Stimulated activated CD8-positive, alpha-beta memory T cell treated with anti-CD3 and anti-CD28 coated beads, Interleukin-4, amount 100 ng/mL, for 1 hour (primary cell): ENCODE measurements at places on chromosomes 1 and 21.

GRCh38 chr1:166971252-166971651, 4.1 kb downstream of the ILDR2 start:
- DNase-seq: no peak

- no peak for DNase-seq
Observed at GRCh38 chr1:179253286-179253972, 24.0 kb upstream of the ABL2 start.

- no peak for DNase-seq
Observed at GRCh38 chr1:228365271-228366061, 41.2 kb downstream of the TRIM11 start.

DNA sequence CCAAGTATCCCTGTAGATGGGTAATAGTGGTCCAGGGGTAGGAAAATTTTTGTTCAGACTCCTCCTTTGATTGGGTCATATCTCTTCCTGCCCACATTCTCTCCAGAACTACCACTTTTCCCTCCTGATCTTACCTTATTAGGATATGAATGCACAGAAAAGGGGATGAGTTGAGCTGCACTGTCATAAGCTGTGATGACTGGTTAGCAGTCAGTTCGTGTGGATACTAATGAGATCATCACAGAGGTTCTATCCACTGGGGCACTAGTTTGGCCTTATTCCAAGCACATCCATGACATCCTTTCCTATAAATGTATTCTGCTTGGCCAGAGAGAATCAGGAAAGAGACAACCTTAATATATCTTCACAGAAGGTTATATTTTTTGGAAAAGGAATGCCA, 22.1 kb upstream of the TBX15 start:
- no peak for DNase-seq

DNA sequence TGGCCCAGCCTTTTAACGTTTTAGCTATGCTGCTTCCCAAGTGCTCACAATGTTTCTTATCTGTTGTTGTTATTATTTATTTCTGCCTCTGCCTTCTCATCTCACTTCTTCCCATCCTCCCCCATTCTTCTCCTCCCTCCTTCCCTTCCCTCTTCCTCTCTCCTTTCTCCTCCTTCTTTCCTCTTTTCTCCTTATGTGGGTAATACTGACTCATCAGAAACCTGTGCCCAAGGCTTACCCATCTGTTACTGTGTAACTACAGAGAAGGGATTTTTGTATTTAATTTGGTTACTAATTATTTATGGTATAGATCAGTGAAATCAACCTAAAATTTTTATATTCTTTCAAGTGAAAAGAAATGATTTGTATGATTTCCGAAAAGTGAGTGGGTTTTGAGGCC, 120.3 kb downstream of the KCNK2 start:
- no peak for DNase-seq

GRCh38 chr1:197521118-197521739, 253.2 kb downstream of the CRB1 start:
- DNase-seq: no peak

DNA sequence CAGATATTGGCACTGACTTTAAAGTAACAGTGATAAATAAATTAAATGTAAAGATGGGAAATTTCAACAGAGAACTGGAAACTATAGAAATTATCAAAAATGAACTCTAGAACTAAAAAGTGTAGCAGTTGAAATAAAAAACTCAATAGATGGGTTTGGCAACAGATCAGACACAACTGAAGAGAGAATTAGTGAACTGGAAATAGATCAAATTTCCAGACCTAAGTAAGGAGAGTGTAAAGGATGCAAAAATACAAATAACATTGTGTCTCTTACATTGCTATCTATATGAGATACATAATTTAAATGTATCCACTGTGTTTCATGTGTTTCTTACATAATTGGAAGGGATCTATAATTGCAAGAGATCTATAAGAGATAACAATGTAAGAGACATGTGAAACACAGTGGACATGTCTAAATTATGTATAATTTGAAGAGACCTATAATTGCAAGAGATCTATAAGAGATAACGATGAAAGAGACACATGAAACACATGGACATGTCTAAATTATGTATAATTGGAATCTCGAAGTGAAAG, 32.1 kb upstream of the ZNF362 start:
- no peak for DNase-seq

DNA sequence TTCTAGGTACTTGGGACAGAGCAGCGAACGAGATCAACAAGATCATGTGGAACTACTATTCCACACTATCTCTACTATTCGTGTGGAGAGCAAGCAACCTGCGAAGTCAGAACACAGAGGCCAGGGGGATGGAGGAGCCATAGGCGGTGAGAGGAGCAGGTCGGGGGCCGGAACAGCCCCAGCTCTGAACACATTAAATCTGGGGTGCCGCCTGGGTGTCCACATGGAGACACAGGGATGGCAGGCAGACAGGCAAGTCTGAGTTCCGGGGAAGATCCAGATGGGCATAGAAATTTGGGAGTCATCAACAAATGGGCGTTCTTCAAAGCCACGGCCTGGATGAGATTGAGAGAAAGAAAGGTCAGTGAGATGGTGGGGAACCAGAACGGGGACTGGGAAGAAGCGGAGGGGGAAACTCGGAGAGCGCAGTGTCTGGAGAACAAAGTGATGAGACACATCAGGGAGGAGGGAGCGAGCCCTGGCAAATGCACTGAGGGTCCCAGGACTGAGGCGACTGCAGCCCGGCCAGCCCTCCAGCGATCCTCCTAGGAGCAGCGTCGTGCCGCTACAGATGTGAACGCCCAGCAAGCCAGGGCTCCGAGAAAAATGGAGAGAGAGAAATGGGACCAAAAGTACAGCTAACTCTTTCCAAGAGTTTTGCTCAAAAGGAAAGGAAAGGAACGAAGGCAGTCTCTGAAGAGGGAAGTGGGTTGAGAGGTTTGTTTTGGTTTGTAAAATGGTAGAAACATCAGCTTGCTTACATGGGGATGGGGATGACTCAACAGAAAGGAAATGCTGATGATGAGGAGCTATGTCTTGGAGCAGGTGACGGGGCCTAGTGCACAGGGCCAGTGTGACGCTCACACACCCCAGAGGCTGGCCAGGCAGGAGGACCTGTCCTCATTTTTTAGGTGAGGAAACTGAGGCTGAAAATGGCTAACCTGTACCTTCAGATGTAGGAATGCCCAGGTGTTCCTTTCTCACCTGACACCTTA, 84.5 kb downstream of the GLIS1 start:
- DNase-seq: no peak

- no peak for DNase-seq
Observed at GRCh38 chr1:247647864-247648263, 31.7 kb downstream of the OR13G1 start.

DNA sequence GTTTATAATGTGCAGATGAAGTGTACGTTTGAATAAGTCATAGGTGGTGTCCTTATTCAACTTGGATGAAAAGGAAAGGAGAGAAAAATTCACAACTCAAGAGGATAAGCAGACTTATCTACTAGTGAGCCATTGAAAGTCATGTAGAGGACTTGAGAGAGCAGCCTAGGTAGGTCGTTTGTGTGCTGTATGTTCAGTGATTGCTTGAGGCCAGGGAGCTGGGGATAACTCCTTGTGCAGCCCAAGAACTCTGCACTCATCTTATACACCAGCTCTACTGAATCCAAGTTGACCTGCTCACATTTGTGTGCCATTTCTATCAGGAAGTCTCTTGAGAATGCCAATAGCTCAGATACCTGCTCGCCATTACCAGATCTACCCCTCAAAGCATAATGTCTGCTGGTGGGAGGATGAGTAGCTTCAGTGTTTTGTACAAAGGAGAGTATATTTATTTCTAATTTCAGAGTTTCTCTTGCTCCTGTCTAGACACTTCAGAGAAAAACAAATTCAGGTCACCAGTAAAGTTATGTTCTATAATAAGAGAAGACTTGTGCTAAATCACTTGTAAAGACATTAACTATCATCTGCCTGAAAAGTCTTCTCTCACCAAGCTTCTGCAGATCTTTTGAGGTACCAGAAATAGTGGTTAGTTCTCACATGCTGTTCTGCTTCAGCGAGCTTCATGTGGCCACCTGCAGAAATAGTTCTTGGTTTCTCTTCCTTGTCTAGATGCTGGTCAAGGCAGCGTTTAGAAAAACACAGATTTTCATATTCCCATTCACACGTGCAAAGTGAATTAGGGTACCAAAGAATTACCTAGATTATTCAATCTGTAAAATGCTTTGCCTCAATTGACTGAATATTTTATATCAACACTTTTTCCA, 10.8 kb downstream of the S1PR1 start:
- DNase-seq: no peak

GRCh38 chr1:80915491-80915890, 885.2 kb upstream of the ADGRL2 start:
- no peak for DNase-seq

DNA sequence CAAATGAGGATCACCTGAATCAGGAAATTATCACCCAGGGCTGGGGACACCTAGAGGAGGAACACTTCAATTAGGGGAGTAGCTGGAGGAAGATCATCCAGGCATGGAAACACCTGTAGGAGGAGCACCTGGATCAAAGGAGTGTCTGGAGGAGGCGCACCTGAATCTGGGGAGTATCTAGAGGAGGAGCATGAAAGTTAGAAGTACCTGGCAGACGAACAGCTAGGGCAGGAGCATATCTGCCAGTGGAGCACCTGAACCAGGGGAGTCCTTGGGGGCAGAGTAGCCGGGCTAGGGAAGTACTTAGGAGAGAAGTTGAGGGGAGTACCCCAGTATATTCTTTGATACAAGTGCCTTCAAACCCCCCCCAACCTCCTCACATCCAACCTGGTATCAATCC, 1.3 kb downstream of the C1orf210 start:
- DNase-seq: no peak

DNA sequence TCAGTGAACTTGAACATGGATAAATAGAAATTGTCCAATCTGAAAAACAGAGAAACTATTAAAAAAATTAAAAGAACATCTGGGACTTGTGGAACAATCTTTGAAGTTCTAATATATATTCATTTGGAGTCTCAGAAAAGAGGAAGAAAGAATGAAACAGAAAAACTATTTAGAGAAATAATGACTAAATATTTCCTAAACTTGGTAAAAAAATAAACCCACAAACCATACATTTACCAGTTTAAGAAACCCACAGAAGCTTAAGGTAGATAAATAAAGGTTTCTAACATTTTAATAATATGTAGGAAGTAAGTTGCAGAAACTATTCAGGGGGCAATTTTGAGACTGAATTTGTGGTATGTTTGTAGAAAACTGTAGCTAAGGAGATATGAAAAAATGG, 437.8 kb downstream of the PTBP2 start:
- no peak for DNase-seq

DNA sequence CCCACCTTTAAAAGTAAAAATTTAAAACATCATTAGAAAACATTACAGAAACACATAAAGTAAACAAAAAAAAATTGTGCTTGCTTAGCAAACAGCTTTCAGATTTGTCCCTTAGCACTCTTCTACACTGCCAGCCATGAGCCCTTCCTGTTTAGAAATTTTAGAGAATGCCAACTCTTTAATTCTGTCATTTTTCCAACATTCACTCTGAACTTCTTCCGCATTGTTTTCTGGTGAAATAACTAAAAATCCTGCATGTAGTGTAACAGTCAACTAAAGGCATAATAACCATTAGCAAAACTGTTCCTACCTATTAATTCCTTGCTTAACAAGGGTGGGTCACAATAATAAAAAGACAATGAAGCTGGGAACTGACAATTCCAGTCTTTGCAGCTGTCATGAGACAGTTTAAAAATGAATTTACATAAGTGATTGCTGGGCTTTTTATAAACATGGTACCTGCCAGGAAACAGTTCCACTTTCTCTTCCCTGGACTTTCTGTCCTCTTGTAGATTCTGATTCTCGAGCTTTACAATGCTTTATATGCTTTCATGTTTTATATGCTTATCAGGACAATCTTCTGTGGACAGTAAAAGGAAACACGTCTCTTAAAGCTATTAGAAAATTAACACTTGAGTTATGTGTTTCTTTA, 19.0 kb downstream of the GNG12 start:
- no peak for DNase-seq

DNA sequence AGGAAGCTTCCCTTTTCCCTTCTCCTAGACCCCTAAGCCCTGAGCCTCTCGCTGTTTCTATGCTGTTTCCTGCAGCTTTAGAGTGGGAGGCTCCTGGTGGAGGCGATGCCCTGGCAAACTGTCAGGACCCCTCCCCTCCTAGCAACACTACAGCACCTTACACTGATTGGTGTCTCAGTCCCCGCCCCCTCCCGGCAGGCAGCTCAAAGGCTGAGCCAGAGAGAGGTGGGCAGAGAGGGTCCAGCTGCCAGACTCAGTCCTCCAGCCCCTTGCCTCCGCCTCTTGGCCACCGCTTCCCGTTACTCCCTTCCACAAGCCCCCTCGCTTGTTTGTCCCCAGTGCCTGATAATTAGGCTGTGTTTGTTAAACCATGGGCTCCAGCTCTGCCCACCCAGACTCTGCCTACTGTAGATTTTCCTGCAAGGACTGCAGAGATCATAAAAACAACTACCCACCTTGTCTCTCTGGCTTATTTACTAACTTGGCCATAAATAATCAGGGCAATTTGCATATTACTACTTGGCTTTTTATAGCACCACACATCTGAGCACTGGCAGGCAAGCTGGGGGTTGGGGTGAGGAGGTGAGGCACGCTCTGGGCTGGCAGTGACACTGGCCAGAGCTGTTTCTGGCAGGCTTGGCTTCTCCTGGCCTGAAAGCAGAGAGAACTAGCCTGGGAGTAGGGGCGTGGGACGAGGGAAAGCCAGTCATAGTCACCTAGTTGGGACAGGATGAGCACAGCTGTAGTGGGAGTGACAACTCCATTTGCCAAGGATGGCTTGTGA, 107.5 kb downstream of the CSMD2 start:
- DNase-seq: no peak

DNA sequence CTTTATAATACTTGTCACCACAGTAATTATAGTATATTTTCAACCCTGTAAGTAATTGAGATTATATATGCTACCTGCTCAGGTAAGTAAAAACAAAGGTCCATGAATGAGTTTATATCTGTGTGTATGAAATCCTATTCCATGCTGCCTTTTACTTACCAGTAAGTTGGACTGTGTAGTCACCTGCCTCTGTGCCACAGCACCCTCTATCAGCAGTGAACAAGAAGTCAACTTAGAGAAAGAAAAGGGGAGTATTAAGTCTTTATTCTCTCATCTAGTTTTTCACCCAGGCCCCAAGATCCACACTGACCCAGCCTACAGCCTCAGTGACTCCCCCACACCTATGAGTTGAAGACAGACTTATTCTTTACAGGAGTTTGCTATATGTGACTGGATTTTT, 36.9 kb upstream of the IFI16 start:
- DNase-seq: no peak

- DNase-seq: no peak
Observed at GRCh38 chr21:17406202-17406601, 106.6 kb upstream of the CXADR start.

GRCh38 chr1:94044290-94044790, 76.6 kb downstream of the ABCA4 start:
- DNase-seq: no peak

DNA sequence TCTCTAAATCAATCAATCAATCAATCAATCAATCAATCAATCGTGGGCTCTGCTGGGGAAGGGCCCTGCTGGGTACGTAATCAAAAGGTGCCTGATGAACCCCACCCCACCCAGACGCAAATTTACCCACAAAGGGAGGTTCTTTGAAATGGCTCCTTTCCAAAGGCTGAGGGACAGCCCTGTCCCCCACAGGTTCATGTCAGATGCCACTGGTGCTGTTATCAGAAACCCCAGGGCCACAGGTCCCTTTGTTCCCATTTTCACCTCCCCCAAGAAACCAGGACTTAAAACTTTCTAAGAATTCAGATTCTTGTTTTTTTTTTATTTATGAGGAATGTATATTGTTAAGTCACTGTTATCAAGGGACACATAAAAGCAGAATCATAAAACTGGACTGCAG, 14.2 kb downstream of the CHRNB2 start:
- DNase-seq: no peak

- DNase-seq: no peak
Observed at GRCh38 chr1:62746086-62746808, 37.7 kb upstream of the ATG4C start.

GRCh38 chr1:1479547-1480487, 8.3 kb downstream of the ATAD3B start:
- no peak for DNase-seq
